Stimulated activated CD8-positive, alpha-beta memory T cell treated with anti-CD3 and anti-CD28 coated beads, Interleukin-7, amount 100 ng/mL, for 1 hour (primary cell): ENCODE measurements at places on chromosomes 4 and X.

- no peak for DNase-seq
Measured at GRCh38 chrX:67545036-67545821, 1.4 kb downstream of the AR start.

DNA sequence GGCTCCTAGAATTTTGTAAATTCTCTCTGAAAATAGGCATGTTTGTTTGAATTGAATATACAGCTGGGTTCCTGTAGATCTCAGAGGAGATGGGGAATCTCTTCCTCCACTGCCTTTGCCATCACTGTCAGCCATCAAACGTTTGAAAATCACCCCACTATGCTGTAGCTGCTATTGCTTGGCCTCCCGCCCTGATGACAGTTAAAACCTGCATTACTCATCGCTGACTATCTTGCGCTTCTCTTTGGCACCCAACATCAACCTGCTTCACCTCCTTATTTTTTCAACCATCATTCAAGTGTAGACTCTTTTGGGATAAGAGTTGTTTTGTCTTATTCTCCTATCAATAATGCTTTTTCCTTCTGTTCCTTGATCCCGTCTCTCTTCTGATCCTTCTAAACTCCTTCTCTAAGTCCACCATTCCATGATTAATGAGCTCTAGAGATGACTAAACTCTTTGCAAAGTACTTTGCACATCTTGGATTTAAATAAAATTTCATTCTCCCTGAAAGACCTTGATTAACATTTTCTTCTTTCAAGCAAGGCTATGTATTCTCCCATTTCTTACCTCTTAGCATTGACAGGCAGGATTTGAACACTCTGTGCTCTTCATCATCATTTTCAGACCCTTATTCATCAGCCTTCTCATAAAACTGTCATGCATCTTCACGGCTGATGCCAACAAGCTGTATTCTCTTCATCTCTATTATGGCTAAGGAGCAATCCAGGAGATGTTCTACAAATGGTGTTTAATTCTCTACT is 133.0 kb downstream of the SNCA start:
- DNase-seq = no peak

GRCh38 chr4:60400593-60400992 is 799.5 kb upstream of the ADGRL3 start:
- DNase-seq = no peak

DNA sequence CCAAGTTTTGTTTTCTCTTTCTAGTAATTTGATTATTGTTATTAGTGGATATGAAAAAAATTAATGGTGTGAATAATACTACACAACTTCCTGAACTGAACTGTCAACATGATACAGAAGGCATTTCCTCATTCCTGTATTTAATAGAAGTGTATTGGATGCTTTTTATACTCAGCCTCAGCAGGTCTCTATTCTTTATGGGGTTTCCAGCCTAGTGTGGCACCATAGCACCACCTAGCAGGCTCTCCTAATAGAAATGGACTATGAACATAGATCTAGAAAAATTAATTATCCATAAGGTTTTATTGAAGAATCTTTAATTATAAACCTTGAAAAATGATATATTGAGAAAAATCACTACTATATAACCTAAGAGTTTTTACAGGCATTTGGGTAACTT is 52.4 kb downstream of the GLRB start:
- DNase-seq = no peak

GRCh38 chr4:8904666-8905065 is 33.0 kb upstream of the HMX1 start:
- no peak for DNase-seq

GRCh38 chr4:86403575-86403974 is 43.7 kb upstream of the MAPK10 start:
- no peak for DNase-seq

GRCh38 chrX:152915541-152916241 is 17.8 kb downstream of the ZNF185 start:
- DNase-seq = no peak

DNA sequence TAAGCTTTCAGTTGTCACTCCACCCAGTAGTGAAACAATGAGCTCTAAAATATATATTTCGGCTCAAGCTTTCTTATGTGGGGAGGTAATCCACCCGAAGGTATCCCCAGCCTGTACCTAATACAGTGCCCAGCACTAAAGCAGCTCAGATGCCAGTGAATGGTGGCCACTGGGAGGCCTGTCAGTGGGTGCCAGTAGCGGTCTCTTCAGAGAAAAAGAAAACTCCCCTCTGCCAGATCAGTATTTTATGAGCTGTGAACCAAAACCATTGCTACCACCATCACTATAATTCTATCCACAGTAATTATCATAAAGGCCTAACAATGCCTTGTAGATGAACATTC is 835 bp upstream of the NFKB1 start:
- no peak for DNase-seq

GRCh38 chrX:29225670-29226069 is 638.4 kb downstream of the IL1RAPL1 start:
- DNase-seq = no peak

DNA sequence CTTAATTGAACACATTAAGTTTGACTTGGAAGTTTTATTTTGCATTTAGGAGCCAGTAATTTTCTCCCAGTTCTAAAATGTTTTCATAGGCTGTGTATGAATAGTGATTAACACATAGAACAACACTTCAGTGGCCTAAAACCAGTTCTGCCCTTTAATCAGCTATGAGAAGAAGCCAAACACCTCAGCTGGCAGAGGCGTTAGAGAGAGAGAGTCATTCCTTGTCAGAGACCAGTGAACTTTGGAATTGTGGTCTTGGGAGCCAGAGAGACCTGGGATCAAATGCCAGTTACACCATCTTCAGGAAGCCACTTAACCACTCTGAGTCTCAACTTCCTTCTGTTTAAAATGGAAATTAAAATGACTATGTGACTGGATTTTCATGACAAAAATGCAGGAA is 39.3 kb upstream of the PRPS2 start:
- DNase-seq = no peak

- no peak for DNase-seq
Measured at GRCh38 chrX:100871594-100872560, 2.3 kb downstream of the NOX1 start.

- no peak for DNase-seq
Measured at GRCh38 chr4:2928242-2929176, 34.7 kb downstream of the NOP14 start.

GRCh38 chrX:125810856-125811255 is 355.2 kb downstream of the DCAF12L2 start:
- no peak for DNase-seq
